ENCODE measurements at places on chromosomes 1 and 21.

DNA sequence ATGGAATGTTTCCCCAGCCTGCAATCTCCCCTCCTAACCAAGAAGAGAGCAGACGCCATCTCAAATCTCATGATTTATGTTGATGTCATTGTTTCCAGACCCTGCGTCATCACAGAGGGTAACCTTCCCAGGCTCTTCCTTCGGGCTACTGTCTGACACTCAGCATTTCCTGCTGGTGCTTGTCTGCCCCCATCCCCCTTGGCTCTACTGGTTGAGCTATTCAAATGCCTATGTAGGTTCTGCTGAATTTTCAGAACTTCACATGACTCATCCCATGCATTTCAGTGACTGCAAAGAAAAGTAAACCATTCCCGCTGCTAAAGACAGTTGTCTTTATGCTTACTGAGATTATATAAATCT, 24.8 kb upstream of the ITPKB start:
- peak; percentile 29 for DNase-seq

DNA sequence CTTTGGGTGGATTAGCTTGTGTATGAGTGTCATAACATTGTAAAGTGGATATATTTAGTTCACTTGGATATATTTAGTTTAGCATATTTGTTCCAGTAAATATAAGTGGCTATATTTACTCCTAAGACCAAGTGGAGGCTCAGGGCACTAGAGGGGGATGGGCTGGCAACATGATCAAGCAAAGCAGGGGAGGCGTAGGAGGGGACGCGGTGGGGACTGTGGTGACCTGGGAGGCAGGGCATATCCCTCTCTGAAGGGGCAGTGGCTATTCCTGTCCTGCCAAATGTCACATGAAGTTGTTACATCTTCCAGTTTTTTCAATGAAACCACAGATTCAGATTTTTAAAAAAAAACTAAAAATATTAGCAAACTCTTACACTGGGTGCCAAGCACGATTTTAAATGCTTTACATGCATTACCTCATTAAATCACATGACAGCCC, 51.9 kb upstream of the EDN2 start:
- DNase-seq: no peak

GRCh38 chr1:22190731-22191130, 47.8 kb upstream of the WNT4 start:
- DNase-seq: no peak

GRCh38 chr1:200405264-200405663, 4.6 kb downstream of the ZNF281 start:
- DNase-seq: no peak

GRCh38 chr1:205547936-205548827, 43.7 kb downstream of the CDK18 start:
- DNase-seq: no peak

Measured in LHCN-M2 (cell line).